Aorta (tissue), 5 donors: ENCODE measurements at places on chromosomes 7 and 10. TPM values are rescaled to one million over a fixed set of nuclear protein-coding genes. Genes with fewer than 3 reads are reported as not detected.

FBXO24 gene
- 0.81 TPM for total RNA-seq

TRIM50 gene
- 2.2 TPM for total RNA-seq

SLC13A1 gene
- total RNA-seq, result not detected

IFIT2 gene
- 4.6 TPM for total RNA-seq

AMZ1 gene
- 2.0 TPM for total RNA-seq

VWA2 gene
- 0.45 TPM for total RNA-seq

ZNF727 gene
- total RNA-seq, result 5.6 TPM

UPK3BL2 gene
- total RNA-seq, result 19.5 TPM

WNT16 gene
- not detected for total RNA-seq

MORN4 gene
- total RNA-seq, result 6.6 TPM

HOXA6 gene
- total RNA-seq, result 7.6 TPM

DNA sequence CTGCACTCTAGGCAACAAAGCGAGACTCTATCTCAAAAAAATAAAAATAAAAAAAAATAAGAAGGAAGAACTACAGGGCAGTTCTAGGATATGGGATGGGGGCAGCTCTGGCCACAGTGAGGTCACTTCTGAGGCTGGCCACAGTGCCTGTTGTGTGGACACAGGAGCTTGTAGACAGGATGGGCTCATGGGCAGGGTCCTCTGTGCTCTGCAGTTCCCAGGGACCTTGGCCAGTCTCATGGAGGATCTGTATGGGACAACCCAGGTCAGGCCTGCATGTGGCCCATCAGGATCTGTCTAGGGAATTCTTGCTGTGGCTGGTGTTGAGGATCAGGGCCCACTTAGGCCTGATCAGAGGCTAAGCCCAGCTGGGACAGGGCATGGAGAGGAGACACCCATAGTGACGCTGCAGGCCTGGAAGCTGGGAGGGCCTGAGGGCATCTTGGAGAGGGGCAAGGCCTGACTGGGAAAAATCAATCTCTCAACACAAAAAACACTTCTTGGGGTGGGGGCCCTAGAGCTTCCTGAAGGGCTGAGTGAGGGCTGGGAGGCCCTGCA, 19.4 kb upstream of the PAX2 start:
- H3K4me3 ChIP-seq, result no peak overlapping the region
- H3K4me1 ChIP-seq, result no peaks in the 10 kb centered on the region
- no peaks in the 10 kb centered on the region for H3K36me3 ChIP-seq

DNA sequence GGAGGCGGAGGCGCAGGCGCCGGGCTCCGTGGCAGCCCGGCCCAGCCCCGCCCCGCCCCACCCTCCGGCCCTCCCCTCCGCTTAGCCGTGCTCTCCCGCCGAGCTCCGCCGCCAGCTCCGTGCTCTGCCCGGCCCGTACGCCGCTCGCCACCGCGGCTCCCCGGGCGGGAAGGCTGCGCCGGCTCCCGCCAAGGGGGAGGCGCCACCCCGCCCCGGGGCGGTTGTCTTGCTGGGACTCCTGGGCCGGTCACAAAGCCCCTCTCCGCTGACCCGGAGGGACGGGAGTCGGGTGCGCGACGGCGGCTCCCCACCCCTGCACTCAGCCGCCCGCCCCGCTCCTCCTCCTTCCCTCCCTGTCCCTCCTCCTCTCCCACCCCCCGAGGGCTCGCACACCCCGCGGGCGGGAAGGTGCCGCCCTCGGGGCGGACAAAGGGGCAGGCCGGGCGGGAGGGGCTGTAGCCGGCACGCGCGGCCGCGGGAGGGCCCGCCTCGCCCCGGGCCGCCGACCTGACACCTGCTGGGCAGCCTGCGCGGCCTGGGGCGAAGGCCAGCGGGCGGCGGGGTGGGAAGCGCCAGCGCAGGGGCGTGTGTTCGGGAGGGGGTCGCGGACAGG, 11.5 kb upstream of the SP8 start:
- H3K4me3 ChIP-seq, result peak overlapping the region; percentile 68
- H3K4me1 ChIP-seq, result no peaks in the 10 kb centered on the region
- no peaks in the 10 kb centered on the region for H3K36me3 ChIP-seq
- peak; percentile 82 for DNase-seq
- peaks cover 2% of the 10 kb centered on the region for H3K27me3 ChIP-seq

GRCh38 chr10:83083831-83084230, 1055.5 kb upstream of the GHITM start:
- no peak for DNase-seq
- H3K27ac ChIP-seq, result no peak overlapping the region
- no peaks in the 10 kb centered on the region for H3K4me1 ChIP-seq

GRCh38 chr7:139682136-139683013, 95.4 kb downstream of the HIPK2 start:
- no peak overlapping the region for H3K4me3 ChIP-seq
- H3K4me1 ChIP-seq, result peaks cover 16% of the 10 kb centered on the region
- peak overlapping the region; percentile 80 for H3K27ac ChIP-seq
- DNase-seq, result no peak

DNA sequence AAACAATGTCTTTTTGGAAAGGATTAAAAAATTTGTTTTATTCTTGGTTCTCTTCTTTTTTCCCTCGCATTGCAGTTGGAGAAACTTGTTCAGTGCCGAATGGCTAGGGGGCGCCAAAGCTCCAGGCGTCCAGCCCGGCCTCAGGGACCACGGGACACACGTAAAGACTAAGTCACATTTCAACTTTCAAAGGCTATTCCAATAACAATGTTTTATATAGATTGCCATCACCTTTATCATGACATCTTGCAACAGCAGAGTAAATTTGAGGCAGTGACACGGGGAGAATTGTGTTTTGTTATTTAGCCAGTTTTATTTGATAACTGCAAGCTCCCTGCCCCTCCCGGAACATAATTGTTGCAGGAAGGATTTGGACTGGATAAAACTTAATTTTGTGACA, 2.2 kb upstream of the IGFBP3 start:
- H3K4me3 ChIP-seq, result peak overlapping the region; percentile 39
- peak; percentile 86 for DNase-seq
- no peaks in the 10 kb centered on the region for H3K36me3 ChIP-seq
- no peaks in the 10 kb centered on the region for H3K4me1 ChIP-seq

- H3K4me1 ChIP-seq, result no peaks in the 10 kb centered on the region
- H3K27ac ChIP-seq, result no peak overlapping the region
- peaks cover 2% of the 10 kb centered on the region for H3K36me3 ChIP-seq
- no peak overlapping the region for H3K4me3 ChIP-seq
- DNase-seq, result no peak
Observed at GRCh38 chr7:2650451-2650850, 18.7 kb downstream of the TTYH3 start.

DNA sequence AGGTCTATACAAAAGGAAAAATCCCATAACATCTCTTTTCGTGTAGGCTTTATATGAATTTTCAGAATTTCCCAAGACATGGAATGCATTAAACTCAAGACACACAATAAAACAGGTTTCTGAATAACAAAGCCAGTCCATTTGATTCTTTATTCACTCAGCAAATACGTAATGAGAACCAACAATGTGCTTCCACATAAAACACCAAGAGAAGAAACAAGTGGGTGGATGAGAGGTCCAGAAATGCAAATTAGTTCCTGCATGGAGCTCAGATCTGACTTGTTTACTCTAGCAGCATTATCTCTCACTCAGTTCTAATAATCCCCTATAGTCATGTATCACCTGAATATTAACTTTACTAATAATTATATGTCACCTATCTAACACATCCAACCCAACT, 249.5 kb downstream of the LRRTM3 start:
- no peaks in the 10 kb centered on the region for H3K36me3 ChIP-seq
- DNase-seq, result no peak
- no peaks in the 10 kb centered on the region for H3K27me3 ChIP-seq
- H3K27ac ChIP-seq, result no peak overlapping the region
- H3K4me3 ChIP-seq, result no peak overlapping the region

GRCh38 chr7:115070311-115070710, 148.4 kb downstream of the MDFIC start:
- H3K4me1 ChIP-seq, result no peaks in the 10 kb centered on the region
- no peak overlapping the region for H3K4me3 ChIP-seq
- DNase-seq, result no peak
- H3K27ac ChIP-seq, result no peak overlapping the region

- H3K4me1 ChIP-seq, result no peaks in the 10 kb centered on the region
- no peaks in the 10 kb centered on the region for H3K36me3 ChIP-seq
- no peak for DNase-seq
- no peaks in the 10 kb centered on the region for H3K27me3 ChIP-seq
Observed at GRCh38 chr10:15267496-15267895, 99.0 kb upstream of the NMT2 start.

DNA sequence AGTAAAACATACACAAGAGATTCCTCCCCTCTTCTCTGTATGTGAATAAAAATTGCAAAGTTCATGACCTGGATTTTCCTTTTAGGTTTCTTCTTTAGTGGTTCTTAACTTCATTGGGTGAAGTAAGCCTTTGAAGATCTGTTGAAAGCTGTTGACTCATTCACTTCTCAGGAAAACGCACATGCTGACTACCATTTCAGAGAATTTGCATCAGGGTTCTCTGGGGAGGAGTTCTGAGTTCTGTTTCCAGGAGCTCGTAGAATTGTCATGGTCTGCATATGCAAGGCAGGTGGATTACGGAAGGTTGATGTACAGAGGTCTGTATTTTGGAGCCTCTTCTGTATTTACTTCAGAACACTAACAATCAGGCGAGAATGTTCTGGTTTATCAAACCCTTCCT, 962 bp upstream of the SLC26A4 start:
- no peaks in the 10 kb centered on the region for H3K4me1 ChIP-seq
- no peak overlapping the region for H3K4me3 ChIP-seq
- no peak overlapping the region for H3K27ac ChIP-seq

DNA sequence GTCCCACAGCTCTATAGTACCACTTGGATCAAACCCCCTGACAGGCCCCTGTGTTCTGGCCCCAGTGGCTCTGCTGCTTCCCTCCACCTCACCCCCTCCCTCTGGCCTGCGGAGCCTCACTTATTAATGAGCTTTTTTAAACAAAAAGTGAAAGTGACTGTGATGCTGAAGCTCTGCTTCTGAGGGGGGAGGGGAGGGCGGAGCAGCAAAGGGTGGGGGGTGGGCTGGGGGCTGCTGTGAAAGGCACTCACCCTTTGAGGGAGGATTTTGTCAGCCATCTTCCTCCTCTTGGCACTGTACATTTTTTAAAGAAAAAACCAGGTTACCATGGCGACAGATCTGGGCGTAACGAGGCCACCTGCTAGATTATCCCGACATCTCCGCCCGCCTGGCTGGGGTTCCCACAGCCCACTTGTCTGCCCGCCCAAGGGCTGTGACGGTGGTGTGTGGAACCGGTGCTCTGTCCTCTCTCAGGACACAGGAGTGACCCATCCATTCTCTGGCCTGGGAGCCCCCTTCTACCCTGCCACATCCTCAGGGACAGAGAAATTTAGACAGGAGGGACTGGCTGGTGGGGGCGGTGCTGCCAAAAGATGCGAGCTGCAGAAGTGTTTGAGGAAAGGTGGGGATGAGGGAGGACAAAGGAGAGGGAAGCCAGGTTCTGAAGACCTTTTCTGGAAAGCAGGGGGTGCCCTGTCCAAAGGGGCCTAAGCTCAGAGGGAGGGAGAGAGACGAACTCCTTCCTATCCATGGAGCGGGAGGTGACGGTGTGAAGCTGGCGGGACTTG, 4.9 kb downstream of the SMARCD3 start:
- H3K27me3 ChIP-seq, result no peaks in the 10 kb centered on the region
- peak; percentile 72 for DNase-seq
- no peaks in the 10 kb centered on the region for H3K36me3 ChIP-seq
- no peak overlapping the region for H3K27ac ChIP-seq
- no peak overlapping the region for H3K4me3 ChIP-seq
- no peaks in the 10 kb centered on the region for H3K4me1 ChIP-seq

DNA sequence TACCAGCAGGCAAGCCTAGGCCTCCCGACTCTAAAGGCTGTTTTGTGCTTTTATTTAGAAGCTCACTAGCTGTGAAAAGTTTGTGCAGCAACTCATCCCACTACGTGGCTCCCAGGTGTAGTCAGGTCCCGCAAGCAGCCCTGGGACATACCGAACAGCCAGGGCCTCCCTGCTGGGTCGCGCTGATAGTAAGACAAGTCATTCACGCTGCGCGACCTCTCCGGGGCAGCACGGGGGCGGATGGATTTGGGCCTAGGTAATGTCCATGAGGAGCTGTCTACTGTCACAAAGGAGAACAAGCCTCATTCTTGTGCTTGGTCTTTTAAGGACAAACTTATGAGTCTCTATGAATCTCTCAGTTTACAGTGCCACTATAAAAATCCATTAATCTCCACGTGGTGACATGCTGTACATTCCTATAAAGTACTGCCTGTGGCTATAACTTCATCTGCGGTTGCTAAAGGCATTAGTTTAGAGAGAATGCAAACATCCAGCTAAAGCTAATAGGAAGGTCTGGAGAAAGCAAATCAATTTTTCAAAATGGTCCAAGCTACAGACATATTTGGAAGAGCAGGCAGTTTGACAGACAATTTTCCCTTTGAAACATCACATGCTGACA, 546.8 kb downstream of the PHTF2 start:
- no peak overlapping the region for H3K27ac ChIP-seq
- no peak for DNase-seq
- H3K4me3 ChIP-seq, result no peak overlapping the region

GRCh38 chr10:78744491-78745090, 324.2 kb upstream of the ZMIZ1 start:
- no peak overlapping the region for H3K4me3 ChIP-seq
- no peak overlapping the region for H3K27ac ChIP-seq
- H3K4me1 ChIP-seq, result no peaks in the 10 kb centered on the region
- DNase-seq, result no peak
- H3K27me3 ChIP-seq, result no peaks in the 10 kb centered on the region

GRCh38 chr7:39946693-39947092, 3.4 kb upstream of the CDK13 start:
- no peak overlapping the region for H3K4me3 ChIP-seq
- no peaks in the 10 kb centered on the region for H3K4me1 ChIP-seq
- no peak overlapping the region for H3K27ac ChIP-seq
- no peak for DNase-seq

- H3K36me3 ChIP-seq, result no peaks in the 10 kb centered on the region
- H3K4me3 ChIP-seq, result no peak overlapping the region
- peak overlapping the region; percentile 93 for H3K27ac ChIP-seq
- no peak for DNase-seq
- H3K4me1 ChIP-seq, result peaks cover 7% of the 10 kb centered on the region
Observed at GRCh38 chr7:137992550-137993394, 9.1 kb downstream of the CREB3L2 start.

DNA sequence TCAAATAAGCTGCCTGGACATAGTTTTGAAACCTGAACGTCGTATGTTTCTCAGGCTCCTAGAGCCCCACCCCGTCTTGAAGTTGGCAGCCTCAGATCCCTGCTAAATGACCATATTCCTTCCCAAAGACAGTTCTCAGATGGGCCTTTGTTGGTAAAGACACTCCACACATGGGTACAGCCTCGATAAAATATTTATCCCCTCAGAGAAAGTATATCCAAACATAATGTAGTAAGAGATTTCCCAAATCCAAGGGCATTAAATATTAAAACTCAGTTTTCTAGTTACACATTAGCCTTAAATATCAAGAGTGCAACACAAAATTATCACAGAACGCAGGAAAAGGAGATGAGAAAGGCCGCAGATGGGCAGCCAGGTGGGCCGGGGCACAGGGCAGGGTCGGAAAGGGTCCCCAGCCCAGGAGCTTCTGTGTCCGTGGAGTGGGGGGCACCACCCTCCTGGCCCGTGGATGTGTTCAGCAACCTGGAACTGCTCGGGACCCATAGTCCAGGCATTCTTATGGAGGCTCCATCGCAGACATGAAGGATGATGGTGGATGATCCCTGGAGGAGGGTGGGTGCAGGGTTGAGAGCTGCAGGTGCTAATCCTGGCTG, 1.5 kb upstream of the CFAP46 start:
- H3K27me3 ChIP-seq, result no peaks in the 10 kb centered on the region
- H3K36me3 ChIP-seq, result no peaks in the 10 kb centered on the region
- DNase-seq, result no peak
